Activated T-cell treated with anti-CD3 and anti-CD28 coated beads, Interleukin-2, amount 50 U/mL, for 72 hours (primary cell): ENCODE measurements at places on chromosomes 5 and 9. TPM values are rescaled to one million over a fixed set of nuclear protein-coding genes. Genes with fewer than 3 reads are reported as not detected.

FAM169A gene
- 13.4 TPM for total RNA-seq

MXD3 gene
- 61.1 TPM for total RNA-seq

LECT2 gene
- not detected for total RNA-seq

FOXD4 gene
- total RNA-seq = 0.38 TPM

ACER2 gene
- 2.8 TPM for total RNA-seq

LYRM7 gene
- 12.4 TPM for total RNA-seq

PCSK5 gene
- 4.7 TPM for total RNA-seq

PPP3R2 gene
- total RNA-seq = not detected

RGS7BP gene
- total RNA-seq = not detected
